Fibroblast of skin of right quadriceps (primary cell): ENCODE measurements at places on chromosomes 1 and 21.
A peak's percentile ranks its signal among the peaks of the same experiment; 100 is the strongest.

DNA sequence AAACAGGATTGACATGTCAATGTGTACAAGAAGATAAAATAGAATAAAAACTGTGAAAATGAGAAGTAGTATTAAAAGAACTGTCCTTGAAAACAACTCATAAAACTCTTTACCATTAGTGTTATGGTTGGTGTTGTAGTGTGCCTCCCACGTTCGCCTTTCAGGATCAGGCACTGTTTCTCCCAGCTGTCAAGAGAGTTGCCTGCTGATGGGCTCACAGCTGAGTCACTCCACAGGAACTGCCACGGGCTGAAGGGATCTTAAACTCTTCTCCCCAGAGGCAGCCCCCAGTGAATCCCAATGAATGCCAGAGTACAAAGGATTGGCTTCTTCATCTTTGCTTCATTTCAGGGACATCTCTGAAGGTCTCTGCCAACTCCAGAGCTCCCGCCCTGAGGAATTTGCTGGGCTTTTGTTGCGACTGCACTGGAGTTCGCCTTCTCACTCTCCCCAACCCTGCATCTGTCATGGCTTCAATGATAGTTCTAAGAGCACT, 119.6 kb downstream of the ADGRL2 start:
- peak; percentile 85 for DNase-seq

GRCh38 chr1:165162671-165163241, 193.8 kb downstream of the LMX1A start:
- peak; percentile 18 for DNase-seq

GRCh38 chr1:226287587-226287986, 21.4 kb downstream of the LIN9 start:
- DNase-seq = no peak

- no peak for DNase-seq
Observed at GRCh38 chr1:181809991-181810545, 251.4 kb downstream of the ZNF648 start.

DNA sequence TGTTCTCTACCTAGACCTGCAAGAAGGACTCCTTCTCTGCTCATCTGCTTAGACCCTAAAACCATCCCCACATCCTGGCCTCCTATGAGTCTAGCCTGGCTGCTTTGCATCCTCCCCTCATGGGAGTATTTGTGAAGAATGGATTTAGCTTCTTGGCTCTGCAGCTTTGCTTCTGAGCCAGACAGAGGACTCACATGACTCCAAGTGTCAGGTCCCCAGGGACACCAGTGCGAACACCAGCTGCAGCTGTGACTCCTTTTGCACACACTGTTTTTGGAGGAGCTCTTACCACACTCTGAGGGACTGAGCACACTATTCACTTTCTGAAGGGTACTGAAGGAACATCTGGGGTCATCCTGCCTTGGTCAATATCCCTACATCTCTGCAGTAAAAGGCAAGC, 131.8 kb upstream of the SGIP1 start:
- peak; percentile 64 for DNase-seq

- DNase-seq = no peak
Observed at GRCh38 chr1:28378906-28379305, 9.4 kb downstream of the PHACTR4 start.

GRCh38 chr1:53088616-53089300, 26.7 kb downstream of the PODN start:
- DNase-seq = no peak

GRCh38 chr1:43238085-43238484, 31.7 kb upstream of the TMEM125 start:
- peak; percentile 47 for DNase-seq

- no peak for DNase-seq
Observed at GRCh38 chr1:191609305-191609704, 549.0 kb upstream of the RGS18 start.

GRCh38 chr1:89839516-89839915, 18.7 kb downstream of the LRRC8D start:
- no peak for DNase-seq

GRCh38 chr1:183303901-183304300, 114.3 kb downstream of the NMNAT2 start:
- DNase-seq = peak; percentile 34

DNA sequence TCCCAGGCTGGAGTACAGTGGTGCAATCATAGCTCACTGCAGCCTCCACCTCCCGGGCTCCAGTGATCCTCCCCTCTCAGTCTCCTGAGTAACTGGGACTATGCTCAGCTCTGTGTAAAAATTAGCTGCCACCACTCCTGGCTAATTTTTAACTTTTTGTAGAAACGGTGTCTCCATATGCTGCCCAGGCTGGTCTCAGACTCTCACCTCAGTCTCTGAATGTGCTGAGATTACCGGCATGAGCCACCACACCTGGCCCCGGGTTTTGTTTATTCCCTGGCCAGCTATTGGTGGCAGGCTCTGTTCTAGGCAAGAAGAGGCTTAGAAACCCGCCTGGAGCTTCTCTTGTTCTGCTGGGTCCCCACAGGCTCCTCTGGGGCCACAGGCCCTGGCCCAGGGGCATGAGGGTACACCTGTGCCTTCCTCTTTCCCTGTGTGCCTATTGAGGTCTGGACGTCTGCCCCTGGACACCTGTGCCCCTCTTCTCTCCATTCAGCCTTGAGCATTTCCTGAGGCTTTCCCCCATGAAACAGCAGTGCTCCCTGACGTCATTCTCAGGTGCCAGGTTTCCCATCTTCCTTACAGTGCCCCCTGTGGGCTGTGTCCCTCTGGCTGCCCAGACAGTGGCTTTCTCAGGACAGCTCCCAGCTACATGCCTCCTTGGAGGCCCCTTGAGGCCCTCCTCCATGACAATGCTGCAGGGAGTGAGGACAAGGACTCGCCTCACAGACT, 57.5 kb downstream of the PCP4 start:
- no peak for DNase-seq

DNA sequence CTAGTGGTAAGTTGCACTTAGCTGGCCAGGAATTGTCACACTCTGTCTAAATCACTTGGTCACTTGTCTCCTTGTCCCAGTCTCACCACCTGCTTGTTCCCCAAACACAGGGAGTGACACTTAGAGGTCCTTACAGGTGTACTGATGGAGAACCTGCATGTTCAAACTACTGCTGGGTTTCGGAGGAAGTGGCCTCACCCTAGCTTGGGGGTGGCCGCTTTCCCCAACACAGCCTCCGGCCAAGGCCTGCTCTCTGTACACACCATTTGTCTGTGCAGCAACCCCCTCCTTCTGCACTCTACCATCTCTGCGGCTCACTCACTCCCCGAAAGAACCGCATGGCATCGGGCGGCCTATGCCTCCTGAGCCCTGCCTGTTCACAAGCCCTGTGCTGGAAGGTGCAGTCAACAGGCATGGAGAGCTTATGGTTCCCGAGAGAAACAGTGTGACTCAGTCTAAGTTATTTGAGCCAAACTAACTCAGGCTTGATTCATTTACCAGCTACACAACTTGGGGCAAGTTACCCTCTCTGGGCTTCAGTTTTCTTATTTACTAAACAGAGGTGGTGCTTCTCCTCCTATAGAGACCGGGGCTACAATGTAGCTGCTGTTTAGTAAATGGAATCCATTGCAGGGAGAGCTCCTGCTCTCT, 10.5 kb upstream of the SPRR4 start:
- DNase-seq = no peak

GRCh38 chr1:224067207-224067606, 46.7 kb upstream of the FBXO28 start:
- no peak for DNase-seq

DNA sequence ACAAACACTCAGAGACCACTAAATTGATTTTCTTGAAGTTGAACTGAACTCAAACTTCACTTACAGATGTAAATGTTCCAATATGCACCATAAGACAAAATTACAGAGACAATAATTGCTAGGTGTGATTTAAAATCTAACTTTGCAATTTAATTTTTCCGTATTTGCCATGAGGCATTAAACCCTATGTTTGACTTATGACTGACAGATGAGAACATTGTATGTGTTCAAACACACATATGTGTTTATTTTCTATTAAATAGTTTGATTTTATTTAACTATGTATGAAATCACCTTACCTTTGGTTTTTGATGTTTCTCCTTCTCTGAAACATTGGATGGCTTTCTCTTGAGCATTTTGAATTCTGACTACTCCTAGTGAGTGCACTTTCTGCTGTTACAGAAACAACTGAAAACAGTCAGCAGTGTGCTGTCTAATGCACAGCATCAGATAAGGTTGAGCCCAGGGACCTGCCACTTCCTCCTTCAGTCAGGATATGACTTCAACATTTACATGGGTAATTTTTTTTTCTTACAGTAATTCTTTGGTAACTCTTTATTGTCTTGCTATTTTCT, at the start of gene SAMSN1:
Gene SAMSN1, minus strand, starts transcription at position 410 of the 575 bp plus-strand sequence. Its CDS starts 54 bp downstream, at position 356.
- no peak for DNase-seq

DNA sequence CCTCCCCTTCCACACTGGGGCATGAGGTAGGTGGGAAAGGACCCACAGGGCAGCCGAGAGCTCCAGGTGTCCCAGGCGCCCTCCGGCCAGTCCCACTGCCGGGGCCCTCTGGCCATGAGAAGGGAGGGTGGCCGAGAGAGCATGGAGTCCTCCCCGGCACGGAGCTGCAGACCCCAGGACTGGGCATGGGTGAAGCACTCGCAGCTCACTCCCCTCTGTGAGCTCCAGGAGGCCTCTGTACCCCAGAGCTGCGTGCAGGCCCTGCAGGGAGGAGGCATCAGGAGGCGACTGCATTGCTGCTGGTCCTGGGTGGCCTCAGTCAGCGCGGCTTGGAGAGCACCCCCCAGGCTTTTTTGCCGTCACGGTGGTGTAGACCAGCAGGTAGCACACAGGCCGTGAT, 80.1 kb upstream of the TTC34 start:
- no peak for DNase-seq

- DNase-seq = no peak
Observed at GRCh38 chr1:47624531-47624930, 186.7 kb downstream of the FOXD2 start.

- no peak for DNase-seq
Observed at GRCh38 chr1:172393354-172393753, 27.1 kb upstream of the C1orf105 start.

DNA sequence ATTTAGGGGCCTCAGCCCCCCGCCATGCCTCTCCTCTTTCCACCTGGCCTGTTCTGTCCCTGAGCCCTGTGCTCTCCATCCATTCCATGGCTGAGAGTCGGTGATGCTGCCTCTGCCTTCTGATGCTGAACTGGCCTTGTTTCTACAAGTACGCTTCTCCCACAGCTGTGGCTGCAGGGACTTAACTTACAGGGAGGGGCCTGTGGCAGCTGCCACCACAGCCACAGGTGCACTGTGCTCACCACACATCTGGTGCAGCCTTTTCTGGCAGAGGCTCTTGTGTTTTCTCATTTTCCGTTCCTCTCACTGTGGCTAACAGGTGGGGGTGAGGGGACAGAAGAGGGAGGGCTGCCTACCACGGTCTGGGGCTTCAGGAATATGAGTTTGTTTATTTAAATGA, 4.2 kb downstream of the FMO1 start:
- no peak for DNase-seq
